ENCODE measurements at places on chromosomes 12 and 14.
A peak's percentile ranks its signal among the peaks of the same experiment; 100 is the strongest.

GRCh38 chr14:75732888-75733287 lies 71.8 kb downstream of the TTLL5 start:
- no peak for DNase-seq

- DNase-seq = no peak
Measured at GRCh38 chr12:48454667-48455066, 17.7 kb upstream of the ANP32D start.

DNA sequence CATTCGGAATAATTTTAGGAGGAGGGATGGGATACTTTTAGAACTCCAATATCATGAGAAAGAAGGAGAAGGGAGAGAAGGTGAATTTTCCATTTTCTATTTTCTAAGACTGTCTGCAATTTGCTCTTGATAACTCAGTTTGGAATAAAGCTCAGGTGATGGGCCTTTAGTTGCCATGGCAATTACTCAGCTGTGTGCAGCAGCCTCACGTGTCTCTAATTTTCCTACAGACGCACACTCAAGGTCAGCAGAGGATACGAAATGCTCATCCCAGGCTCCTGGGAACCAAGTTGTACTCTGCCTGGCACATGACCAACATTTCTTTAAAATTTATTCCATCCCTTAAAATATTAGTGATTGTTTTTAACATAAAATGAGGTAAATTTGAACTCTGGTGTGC lies 76.7 kb downstream of the TTC8 start:
- no peak for DNase-seq

- peak; percentile 68 for DNase-seq
Measured at GRCh38 chr12:49636979-49637755, 13.8 kb downstream of the PRPF40B start.

DNA sequence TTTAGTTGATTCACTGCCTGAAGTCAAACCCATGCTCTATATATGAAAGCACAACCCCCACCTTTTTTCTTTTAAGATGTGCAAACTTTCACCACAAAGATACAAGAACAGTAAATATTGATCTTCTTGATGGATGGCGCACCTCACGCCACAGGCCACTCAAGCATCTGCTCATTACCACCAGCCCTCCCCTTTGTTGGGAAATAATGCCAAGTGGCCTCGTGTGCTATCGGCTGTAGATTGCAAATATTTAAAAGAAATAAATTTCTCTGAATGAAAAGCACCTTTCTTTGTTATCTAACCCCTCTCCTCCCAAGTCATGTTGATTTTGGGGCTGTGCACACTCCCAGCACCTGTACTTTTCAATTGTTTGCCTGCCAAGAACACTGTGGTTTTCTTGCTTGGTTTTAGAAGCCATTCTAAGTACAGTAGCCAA lies 122.7 kb downstream of the C12orf42 start:
- no peak for DNase-seq

DNA sequence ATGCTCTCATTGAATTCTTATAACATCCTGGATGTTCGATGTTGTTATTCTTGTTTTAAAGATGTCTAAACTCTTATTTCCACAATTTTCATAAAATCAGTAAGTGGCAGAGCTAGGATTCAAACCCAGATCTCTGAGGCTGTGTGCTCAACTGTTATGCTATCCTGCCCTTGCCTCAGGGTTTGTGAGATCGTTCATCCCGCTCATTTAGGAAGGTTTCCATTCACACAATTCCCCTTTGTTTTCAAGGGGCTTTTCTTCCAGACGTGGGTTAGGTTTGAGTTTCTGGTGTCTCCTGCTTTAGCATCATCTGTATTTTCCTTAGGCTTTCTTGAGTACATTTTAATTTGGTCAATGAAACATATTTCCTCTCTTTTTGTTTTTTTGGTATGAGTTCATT lies 69.3 kb downstream of the APAF1 start:
- DNase-seq = no peak

DNA sequence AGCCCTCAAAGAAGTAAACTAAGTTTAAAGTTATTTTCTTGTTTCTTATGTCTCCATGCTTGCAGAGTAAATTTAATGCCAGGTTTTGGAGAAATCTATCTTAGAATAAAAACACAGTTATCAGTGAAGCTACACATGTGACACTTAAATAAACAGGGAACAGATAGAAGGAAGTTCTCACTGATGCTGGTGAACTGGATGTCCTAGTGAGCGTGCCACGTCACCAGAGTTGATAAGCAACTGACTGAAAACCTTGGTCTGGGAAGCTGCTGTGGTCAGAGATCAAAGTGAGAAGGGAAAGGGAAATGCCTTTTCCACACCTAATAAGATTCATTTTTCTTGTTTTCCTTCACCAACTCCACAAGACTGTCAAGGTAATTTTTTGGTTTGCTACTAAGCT lies 74.8 kb upstream of the PCED1B start:
- no peak for DNase-seq

DNA sequence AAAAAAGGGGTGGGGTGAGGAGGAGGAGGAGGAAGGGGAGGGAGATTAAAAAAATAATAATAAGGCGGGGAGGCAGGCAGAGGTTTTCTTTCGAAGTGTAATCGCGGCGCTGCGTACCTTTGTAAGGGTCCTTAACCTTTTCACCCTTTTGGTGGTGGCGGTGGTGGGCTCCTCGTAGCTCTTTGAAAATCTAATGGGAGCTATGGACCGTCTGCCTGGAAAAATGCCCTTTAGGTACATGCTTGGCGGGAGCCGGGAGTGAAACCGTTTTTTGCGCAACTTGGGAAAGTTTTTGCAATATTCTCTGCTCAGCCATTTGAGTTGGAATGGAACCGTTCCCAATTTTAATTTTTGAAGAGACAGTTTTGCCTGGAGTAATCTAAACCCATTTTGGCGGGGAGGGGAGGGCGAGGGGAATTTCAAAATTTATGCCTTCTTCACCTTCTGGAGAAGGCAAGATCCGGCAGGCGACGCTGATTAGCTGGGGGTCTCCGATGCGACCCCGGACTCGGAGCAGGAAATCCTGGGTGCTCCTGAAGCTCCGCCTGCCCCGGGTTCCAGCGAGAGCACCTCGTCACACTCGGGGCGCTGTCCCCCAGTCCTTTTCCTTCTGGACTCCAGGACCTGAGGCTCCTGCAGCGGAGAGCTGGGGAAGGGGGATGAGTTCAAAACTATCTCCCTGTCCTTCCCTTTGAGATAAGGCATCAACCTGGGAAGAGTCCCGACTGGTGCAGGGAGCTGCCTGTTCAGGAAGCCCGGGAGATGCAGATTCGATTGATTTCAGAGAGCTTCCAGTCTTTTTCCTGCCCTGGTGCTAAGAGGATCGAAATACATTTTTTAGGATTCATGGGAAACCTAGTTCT lies 74.6 kb upstream of the TBX5 start:
- peak; percentile 24 for DNase-seq

- DNase-seq = peak; percentile 61
Measured at GRCh38 chr12:68951652-68952051, 18.7 kb upstream of the CPM start.

GRCh38 chr12:66516133-66516532 lies 162.7 kb downstream of the GRIP1 start:
- no peak for DNase-seq

- DNase-seq = peak; percentile 33
Measured at GRCh38 chr12:94149119-94149780, 873 bp downstream of the PLXNC1 start.

GRCh38 chr14:35878272-35879150 lies 52.4 kb downstream of the BRMS1L start:
- DNase-seq = peak; percentile 85

DNA sequence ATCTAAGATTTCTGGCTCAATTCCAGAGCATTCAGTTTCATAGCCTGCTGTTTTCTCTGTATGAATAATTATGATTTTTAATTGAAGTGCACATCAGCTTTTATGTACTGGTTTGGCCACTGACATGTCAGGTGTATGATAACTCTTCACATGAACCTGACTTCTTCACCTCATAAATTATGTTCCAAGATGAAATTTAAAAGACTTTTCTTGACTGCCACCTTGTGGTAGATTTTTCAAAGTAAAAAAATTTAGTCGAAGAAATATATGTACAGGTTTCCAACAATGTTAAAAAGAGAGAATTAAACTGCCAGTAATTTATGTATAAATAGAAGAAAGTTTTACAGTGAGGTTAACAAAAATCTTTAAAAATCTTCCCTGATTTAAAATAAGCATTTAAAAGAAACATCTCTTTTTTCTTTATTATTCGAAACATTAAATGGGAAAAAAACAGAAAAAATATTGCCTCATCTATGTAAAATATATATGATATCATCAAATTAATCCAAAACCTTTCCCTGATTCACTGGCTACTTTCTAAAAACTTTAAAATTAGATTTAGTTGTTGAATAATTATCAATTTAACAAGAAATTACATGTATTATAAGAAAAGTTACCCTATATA lies 124.9 kb upstream of the ATXN7L3B start:
- DNase-seq = peak; percentile 1

GRCh38 chr14:101481557-101481956 lies 79.7 kb upstream of the DIO3 start:
- DNase-seq = no peak

DNA sequence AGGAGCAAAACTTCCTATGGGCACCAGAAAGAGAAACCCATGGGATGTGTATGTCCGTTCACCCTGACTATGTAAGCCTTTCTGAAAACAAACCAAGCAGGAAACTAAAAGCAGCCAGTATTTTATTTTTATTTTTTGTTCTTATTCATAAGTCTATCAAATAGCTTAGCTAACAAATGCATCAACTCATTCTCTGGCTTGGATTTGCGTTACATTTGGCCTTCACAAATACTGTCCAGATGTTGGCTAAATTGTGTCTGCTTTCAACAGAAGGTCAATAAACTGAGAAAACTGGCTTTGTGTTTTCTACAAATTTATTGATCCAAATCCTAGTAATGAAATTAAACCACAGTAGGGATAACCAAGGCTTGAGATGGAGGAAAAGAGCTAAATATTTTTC lies 379.0 kb downstream of the NOVA1 start:
- no peak for DNase-seq

DNA sequence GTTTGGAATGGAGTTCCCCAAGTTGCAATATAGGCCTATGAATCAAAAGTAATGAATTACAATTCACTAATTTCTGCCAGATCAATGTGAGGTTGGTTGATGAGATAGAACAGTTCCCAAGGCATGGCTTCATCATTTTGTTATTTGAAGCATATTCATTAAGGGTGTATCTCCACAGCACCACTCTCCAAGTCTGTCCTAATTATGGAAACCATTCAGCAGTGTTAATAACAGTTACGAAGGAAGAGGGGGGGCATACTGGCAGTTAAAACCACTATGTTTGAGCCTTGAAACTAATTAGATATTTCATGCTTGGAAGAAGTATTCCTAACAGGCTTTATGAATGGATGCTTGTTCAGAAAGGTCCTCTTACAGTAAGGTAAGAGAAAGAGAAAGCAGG lies 520.3 kb downstream of the DIO2 start:
- DNase-seq = no peak

DNA sequence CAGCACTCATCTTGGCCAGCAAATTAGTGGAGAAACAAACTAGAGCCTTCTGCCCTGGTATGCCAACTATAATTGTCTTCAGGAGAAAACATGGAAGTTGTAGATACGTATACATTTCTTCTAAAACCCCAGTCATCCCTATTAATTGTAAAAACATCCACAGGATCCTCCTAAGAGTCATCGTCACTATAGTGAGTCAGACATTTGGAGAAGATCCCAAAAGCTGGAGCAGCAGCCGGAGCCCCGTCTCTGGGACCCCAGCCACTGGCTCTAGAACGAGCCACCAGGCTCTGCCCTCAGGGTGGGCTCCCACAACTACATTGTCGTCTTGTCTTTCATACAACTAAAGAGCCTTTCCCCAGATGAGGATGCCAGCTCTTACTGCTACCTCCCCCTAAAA lies 15.5 kb downstream of the PRKAB1 start:
- DNase-seq = peak; percentile 44

DNA sequence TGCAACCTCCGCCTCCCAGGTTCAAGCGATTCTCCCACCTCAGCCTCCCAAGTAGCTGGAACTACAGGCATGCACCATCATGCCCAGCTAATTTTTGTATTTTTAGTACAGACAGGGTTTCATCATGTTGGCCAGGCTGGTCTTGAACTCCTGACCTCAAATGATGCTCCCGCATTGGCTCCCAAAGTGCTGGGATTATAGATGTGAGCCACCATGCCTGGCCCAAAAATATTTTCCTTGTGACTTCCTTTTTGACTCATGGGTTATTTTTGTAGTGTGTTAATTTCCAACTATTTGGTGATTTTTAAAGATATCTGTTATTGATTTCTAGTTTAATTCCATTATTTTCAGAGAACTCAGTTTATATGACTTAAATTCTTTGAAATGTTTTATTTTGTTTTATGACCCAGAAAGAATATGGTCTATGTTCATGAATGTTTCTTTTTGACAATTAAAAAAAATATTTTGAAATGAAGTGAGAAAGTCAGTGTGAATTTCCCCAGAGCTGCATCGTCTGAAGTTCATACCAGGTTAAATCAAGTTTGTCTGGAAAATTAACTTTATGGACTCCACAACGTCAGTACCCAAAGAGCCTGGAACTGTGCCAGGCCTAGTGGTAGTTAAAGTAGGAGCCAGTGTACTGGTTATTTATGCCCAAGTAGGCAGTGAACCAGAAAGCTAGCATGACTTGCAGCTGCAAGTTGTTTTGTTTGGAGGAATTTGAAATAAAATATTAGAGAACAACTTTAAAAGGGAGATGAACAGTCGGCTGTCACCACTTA lies 2.8 kb upstream of the CDKL1 start:
- DNase-seq = peak; percentile 81

DNA sequence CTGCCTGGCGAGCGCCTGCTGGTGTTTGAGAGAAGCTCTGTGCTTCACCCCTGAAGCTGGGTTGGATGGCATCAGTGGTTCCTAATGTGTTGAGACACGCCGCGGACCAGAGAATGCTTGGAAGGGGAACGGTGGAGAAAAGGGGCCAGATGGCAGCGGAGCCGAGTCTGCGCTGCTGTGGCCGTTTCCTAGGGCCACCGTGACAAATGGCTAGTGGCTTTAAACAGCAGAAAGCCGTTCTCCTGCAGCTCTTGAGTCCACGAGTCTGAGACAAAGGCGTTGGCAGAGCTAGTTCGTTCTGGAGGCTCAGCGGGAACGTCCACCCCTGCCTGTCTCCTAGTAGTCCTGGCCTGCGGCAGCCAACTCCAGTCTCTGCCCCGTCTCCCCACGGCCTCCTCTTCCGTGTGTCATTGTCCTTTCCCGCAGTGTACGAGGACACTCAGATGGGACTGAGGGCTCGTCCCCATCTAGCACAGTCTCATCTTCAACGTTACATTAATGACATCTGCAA lies 103.6 kb downstream of the ADGRD1 start:
- DNase-seq = no peak

DNA sequence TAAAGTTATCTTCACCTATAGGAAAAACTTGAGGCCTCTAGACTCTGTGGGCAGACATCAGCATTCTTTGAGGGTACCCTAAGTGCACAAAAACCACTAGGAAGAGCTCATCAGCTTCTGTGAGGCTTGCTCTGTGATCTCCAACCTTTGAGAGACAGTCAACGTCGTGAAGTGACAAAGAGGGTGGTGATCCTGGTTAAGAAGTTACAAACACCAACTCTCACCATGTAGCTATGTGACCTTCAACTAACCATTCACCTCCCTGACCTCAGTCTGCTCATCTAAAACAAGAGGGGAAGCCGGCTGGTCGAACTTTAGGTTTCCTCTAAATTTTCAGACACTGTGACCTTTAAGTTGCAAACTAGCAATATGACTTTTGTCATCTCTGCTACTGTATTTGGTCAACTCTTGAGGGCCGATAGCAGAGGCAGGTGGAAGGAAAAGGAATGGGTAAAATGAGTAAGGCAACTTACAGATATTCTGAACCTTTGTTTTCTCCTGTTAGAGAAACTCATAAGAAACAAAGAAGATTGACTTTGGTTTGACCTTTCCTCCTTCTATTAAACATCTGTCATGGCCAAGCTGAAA lies 103.2 kb upstream of the PARP11 start:
- DNase-seq = no peak
